ENCODE measurements at places on chromosomes 6 and 20.

DNA sequence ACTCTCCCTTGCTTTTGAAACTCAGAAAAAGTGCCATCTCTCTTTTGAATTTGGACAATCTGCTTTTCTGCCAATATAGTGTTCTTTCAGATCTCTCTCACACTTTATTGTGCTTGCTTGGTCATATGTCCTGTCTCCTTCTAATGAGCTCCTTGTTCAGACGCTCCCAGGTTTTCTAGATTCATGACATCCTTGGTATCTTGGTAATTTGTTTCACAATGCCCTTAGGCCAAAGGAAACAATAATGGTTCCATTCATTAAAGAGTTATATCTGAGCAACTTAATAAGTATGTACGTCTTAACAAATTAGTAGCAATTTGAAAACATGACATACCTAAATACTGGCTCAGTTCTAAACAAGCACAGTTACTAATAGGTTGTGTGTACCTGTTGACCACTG, 293.4 kb upstream of the SPTLC3 start:
- no peak for DNase-seq

GRCh38 chr6:109229536-109229935, 134.2 kb downstream of the CEP57L1 start:
- DNase-seq = no peak

DNA sequence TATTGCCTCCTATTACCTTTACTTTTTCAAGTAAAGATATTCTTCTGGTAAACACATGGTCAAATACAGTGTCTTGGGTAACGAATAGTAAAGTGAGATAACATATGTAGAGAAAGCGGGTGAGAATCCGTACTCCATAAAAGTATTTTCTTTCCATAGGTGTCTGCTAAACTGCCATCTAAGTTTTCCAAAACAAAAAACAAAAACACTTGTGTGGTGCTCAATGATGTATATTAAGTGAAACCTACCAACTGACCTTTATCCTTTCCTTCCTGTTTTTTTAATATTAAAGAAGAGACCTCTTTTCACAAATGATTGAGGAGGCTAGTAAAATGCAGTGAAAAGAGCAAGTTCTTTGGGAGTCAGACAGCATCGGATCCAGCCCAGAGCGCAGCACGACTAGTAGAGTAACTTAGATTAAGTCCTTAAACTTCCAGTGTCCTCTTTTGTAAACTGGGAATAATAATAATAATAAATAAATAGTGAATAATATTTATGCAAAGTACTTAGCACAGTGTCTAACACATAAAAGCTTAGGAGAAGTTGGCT, 437 bp upstream of the CDKAL1 start:
- DNase-seq = no peak

DNA sequence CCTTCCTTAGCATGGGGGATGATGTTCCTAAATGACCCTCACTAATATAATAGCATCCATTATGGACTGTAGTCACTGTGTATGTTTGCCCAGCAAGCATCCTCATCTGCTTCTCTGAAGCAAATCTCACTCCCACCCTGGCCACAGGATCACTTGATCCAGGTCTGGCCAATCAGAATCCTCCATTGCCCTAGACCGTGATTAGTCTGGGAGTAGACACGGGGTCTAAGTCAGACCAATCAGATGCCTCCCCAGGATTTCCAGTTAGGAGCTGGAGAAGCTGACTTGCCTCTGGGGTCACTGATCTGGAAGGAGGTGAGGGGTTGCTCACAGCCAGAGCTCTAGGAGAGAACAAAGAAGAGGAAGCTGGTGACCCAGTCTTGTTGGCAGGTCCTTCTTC, 153.9 kb downstream of the DHX35 start:
- no peak for DNase-seq

- no peak for DNase-seq
These were observed 186.0 kb downstream of the TAF4 start for GRCh38 chr20:61879694-61880093.

All from stimulated activated CD8-positive, alpha-beta memory T cell treated with anti-CD3 and anti-CD28 coated beads, Interleukin-4, amount 100 ng/mL, for 48 hours (primary cell).